Hematopoietic multipotent progenitor cell (in vitro differentiated cells): ENCODE measurements at places on chromosomes 5 and 9. TPM values are rescaled to one million over a fixed set of nuclear protein-coding genes. Genes with fewer than 3 reads are reported as not detected.

Gene SPINK4
- not detected for total RNA-seq

GRCh38 chr5:66013397-66013796 lies 87.0 kb downstream of the ERBIN start:
- DNase-seq, result no peak

DNA sequence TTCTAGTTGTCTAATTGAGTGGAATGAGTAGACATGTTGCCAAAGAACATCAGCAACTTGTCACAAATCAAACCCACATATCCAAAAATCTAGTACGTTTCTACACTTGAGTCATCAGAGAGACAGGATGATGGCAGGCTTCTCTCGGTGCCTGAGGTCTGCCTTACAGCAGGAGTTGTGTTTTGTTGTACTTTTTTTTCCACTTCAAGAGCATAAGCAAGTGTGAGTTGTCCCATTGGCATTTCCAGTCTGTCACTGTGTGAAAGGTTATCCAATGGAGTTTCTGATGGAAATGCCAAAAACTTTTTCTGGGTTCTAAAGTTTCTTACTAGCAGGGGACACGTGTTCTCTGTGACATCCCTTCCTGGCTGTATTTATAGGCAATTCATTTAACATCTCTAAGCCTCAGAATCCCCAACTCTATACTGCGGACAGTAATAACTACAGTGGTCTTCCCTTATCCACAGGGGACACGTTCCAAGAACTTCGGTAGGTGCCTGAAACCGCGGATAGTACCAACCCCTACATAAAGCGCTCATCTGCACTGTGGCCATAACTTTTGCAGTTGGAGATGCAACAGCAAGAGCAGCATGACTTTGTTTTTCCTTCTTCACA lies 246.5 kb downstream of the SYK start:
- no peak for DNase-seq

GRCh38 chr5:162410365-162410764 lies 342.8 kb downstream of the GABRG2 start:
- no peak for DNase-seq

GRCh38 chr9:5089737-5090136 lies 95.7 kb downstream of the INSL6 start:
- DNase-seq, result no peak

DNA sequence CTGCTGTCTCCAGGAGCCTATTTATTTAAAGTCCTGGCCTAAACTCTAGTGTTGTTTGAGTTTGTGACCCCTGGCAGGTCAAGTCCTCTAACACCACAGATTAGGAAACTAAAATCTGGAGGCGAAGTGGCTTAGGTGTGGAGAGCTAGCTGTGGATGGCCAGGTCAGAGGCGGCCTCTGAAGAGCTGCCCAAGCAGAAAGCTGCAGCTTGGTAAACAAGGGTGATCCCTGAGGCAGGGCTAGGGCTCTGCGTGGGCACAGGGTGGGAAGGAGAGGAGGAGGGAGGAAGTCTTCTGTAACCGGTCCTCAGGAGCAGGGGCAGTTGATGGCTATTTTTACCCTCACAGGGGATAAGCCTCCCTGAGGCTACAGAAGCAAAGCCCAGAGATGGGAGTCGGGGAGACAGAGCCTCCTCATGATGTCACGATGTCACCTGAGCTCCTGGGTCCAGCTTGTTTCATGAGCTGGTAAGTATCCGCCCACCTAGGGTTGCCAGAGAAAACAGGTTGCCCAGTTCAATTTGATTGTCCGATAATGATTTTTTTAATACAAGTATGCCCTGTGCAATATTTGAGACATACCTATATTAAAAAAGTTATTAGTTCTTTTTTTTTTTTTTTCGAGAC lies 25.9 kb upstream of the BOD1 start:
- DNase-seq, result no peak

DNA sequence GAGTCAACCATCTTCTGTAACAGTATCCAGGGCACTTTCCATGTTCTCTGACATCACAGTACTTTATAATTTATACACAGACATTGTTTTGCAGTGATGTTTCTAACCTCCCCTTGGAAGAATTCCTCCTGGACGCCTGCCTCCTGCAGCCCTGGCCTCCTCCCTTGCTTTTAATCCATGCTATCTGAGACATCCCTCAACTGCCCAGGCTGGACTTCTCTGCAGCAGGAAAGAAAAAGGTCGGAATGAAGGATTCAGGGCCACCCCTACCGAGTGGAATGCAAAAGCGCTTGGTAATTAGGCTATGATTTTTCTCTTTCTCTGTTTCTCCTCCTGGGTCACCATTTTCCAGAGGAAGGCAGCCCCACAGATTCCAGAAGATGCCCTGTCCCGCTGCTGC lies 47.0 kb upstream of the SHC3 start:
- DNase-seq, result no peak

- peak; percentile 72 for DNase-seq
Measured at GRCh38 chr9:85900504-85901201, 40.3 kb upstream of the NAA35 start.

GRCh38 chr9:128891321-128892220 lies 9.6 kb downstream of the LRRC8A start:
- DNase-seq, result no peak

DNA sequence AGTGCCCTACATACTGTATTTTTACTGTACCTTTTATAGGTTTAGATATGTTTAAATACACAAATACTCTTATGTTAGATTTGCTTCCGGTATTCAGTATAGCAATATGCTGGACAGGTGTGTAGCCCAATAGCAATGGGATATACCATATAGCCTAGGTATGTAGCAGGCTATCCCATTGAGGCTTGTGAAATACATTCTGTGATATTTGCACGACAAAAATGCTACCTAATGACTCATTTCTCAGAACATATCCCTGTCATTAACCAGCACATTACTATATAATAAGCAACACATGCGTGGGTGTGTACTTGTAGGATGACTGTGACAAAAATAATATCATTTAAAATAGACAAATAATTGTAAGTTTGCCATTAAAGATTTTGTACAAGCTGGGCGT lies 208.8 kb downstream of the MRPS30 start:
- DNase-seq, result no peak
